ENCODE measurements at places on chromosomes 5 and 9.

DNA sequence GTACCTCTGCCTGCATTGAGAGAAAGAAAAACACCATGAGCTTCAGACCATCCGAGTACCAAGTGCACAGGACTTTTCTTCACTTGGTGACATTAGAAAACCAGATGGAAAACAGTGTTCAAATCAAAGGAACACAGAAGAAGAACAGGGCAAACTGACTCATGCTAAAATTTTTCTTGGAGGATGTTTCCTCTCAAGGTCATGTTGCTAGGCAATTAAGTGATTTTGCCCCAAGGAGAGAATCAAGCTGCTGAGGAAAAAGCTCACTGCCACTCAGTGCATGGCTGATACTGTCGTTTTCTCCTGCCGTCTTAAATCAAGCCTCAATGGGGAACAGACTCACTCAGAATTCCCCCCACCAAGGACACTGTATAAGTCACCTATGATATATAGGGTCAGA, 57.9 kb upstream of the SIMC1 start:
- peaks cover 60% of the 10 kb centered on the region for H3K27me3 ChIP-seq
- no peak overlapping the region for H3K4me3 ChIP-seq
- DNase-seq: no peak
- no peaks in the 10 kb centered on the region for H3K4me1 ChIP-seq

DNA sequence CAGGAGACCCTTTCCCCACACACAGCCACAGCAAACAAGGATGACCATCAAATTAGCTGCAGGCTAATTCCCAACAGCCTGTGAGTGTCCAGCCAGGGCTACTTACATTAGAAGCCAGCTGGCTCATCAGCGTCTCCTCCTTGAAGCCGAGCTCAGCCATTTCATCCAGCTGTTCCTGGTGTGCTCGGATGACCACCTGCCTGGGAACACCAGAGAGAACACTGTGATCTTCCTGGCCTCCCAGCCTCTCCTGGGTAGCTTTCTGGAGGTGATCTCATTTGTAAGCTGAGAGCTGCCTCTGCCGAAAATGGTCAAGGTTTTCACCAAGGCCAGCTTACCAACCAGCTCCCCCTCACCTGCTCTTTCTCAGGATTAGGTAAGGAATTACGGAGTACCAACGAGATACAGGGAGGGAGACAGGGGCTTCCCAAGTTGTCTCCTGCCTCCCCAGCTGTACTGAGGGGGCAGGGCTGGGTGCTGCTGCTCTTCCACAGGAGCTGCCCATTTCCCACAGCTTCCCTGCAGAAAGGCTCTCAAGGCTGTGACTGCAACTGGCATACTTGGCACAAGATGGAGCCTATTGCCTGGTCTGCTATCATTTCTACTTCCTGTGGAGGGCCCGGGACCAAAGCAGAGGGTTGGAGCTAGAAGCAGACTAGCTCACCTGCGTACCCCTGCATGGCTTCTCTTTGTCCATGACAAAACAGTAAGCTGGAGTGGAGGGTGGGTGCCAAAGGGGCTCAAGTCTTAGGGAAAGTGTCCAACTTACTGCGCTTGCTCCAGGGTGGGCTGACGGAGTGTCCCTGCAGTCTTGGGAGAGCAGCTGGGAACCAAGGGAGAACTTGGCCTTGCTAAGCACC, 73.9 kb downstream of the KIF24 start:
- H3K36me3 ChIP-seq: peaks cover 11% of the 10 kb centered on the region
- no peaks in the 10 kb centered on the region for H3K27me3 ChIP-seq
- H3K4me3 ChIP-seq: no peak overlapping the region
- DNase-seq: no peak

GRCh38 chr5:58149746-58150145, 310.1 kb downstream of the PLK2 start:
- H3K27me3 ChIP-seq: no peaks in the 10 kb centered on the region
- no peaks in the 10 kb centered on the region for H3K4me1 ChIP-seq
- DNase-seq: no peak
- no peak overlapping the region for H3K4me3 ChIP-seq
- no peaks in the 10 kb centered on the region for H3K36me3 ChIP-seq
- no peak overlapping the region for H3K27ac ChIP-seq

DNA sequence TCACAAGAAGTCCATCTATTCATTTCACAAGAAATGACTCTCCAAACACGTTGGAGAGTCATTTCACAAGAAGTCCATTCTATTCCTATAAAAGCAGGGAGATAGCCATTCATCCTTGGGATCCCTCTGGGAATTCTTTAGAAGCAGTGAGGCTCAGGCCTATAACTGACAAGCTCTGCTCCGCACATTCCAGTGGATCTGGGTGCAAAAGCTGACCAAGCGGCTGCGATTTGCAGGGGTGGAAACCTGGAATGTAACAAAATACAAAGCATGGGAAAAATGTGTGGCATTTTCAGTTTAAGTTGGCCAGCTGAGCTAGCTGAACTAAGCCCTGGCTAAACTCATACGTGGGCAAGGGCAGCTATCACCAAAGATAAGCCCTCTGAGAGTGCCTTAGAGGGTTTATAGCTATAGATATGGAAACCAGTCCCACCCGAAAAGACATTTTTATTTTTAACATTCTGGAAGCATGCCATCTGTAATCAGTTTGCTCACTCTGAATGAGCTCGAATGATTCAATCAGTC, 8.7 kb downstream of the TAS2R1 start:
- peaks cover 9% of the 10 kb centered on the region for H3K4me1 ChIP-seq
- DNase-seq: no peak
- H3K36me3 ChIP-seq: no peaks in the 10 kb centered on the region
- no peak overlapping the region for H3K27ac ChIP-seq
- H3K27me3 ChIP-seq: peaks cover 7% of the 10 kb centered on the region

- no peaks in the 10 kb centered on the region for H3K27me3 ChIP-seq
- DNase-seq: no peak
- no peaks in the 10 kb centered on the region for H3K4me1 ChIP-seq
- no peak overlapping the region for H3K4me3 ChIP-seq
Measured at GRCh38 chr9:15249042-15249818, 57.8 kb downstream of the TTC39B start.
